ENCODE measurements at places on chromosomes 7 and 10. TPM values are rescaled to one million over a fixed set of nuclear protein-coding genes. Genes with fewer than 3 reads are reported as not detected.

- H3K4me3 ChIP-seq: no peak overlapping the region
- no peak overlapping the region for H3K27ac ChIP-seq
- no peaks in the 10 kb centered on the region for H3K27me3 ChIP-seq
These were observed 2.6 kb upstream of the CAV1 start for GRCh38 chr7:116522247-116522646.

- no peak for DNase-seq
- H3K27me3 ChIP-seq: no peaks in the 10 kb centered on the region
- peaks cover 2% of the 10 kb centered on the region for H3K4me1 ChIP-seq
- H3K4me3 ChIP-seq: no peak overlapping the region
- H3K36me3 ChIP-seq: no peaks in the 10 kb centered on the region
These were observed 360.9 kb downstream of the NEBL start for GRCh38 chr10:20535897-20536881.

The TSPAN33 gene
- total RNA-seq: 8.3 TPM

The SLC26A5 gene
- total RNA-seq: 0.78 TPM

Data from aorta (tissue), 5 donors.